Hematopoietic multipotent progenitor cell treated with erythropoietin and hydrocortisone succinate and interleukin-3 and kit ligand, for 4 days (in vitro differentiated cells): ENCODE measurements at places on chromosomes 1 and 21.

DNA sequence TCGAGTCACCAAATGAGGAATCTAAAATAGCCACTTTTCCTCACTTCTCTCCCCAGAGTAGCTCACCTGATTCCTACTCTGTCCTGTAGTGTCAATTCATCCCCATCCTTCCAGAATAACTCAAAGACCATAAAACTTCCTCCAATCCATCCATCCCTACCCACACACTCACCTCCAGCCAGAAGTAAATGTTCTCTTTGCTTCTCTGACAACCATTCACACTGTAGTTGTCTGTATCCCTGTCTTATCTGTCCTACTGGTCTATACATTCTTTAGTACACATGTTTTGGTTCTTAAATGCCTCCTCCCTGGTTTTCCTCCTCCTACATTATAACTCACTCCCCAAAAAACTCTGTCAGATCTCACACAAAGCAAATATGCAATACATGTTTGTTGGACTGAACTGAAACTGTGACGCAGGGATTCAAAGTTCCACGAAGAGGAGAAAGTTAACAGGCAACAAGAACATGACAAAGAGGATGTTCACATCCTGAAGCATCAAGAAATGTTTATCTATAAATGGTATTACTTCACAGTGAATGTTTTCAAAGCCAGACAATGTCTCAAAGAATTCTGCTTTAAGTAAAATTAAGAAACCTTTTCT is 11.0 kb downstream of the TP53BP2 start:
- no peak for DNase-seq

- peak; percentile 20 for DNase-seq
These were observed 209.9 kb downstream of the GRIK3 start for GRCh38 chr1:36824390-36824861.

DNA sequence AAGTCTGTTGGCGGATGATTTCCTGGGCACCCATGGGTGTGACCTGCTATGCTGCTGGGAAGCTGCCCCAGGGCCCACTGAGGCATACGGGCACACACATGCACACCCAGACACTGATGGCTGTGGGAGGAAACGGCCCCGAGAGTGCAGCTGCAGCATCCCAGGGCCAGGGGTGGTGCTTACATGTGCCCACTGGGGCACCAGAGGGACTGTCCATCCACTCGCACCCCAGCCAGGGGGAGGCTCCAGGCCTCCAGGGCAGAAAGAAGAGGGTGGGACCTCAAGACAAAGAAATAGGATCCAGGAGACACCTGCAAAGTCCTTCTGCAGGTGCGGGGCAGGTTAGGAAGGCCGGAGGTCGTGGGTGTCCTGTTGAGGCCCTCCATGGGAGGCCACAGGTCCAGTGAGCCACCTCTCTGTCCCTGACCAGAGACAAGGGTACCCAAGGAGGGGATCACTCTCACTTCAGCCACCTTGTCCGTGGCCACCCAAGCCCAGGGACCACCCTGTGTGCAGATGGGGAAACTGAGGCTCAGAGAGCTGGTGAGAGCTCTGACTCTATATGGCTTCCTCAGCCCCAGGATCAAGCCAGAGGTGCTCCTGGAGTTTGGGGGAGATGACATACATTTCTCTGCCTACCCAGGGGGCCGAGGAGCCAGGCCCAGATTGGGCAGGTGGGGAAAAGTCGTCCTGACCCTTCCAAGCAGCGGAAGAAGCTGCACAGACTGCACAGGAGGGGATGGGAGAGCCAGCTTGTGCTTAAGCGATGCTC is 57.1 kb downstream of the WNT9A start:
- DNase-seq: no peak

DNA sequence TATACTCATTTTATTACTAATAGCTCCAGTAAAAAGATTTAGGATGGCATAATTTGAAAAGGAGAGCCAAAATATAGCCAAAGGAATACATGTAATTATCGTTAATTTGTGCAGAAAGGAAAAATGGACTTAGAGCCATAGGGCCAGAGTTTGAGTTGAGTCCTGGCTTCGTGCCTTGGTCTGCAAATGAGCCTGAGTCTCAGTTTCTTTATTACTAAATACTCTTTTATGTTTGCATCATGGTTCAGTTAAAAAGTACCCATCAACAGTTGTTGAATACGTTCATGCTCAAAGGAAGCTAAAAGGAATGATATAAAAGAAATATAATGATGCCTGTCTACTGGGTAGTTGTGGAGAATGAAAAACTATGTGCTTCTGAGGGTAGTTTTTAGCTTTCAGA is 155.7 kb upstream of the FAM78B start:
- DNase-seq: no peak

DNA sequence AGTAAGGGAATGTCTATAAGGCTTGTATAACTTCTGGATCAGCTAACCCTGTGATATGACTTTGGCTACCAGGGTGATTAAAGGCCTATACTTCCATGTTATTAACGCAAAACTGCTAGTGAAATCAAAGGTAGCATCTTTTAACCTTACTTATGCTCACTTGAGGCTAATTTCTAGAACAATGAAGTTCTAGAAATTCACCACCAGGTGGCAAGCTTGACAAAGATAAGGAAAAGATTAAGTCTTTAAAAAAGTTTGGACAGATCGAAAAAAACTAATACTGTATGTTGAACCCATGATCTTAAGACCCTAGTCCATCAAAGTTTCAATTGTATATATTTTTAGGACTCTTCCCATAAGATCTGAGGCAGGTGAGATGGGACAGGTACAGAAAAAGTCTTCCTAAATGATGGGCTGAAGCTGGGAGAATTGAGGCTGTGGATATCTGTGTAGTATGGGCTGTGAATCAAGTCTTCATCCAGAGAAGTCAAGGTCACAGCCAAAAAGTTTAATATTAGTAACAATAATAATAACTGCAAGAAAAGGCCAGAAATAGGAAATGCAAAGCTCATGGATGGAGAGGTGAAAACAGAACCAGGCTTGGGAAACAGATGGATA is 18.8 kb downstream of the KYAT3 start:
- peak; percentile 82 for DNase-seq

- DNase-seq: no peak
These were observed 25.1 kb upstream of the CPLANE2 start for GRCh38 chr1:16262067-16262466.

- peak; percentile 23 for DNase-seq
These were observed 116.0 kb downstream of the TOMM20 start for GRCh38 chr1:235012436-235013210.

DNA sequence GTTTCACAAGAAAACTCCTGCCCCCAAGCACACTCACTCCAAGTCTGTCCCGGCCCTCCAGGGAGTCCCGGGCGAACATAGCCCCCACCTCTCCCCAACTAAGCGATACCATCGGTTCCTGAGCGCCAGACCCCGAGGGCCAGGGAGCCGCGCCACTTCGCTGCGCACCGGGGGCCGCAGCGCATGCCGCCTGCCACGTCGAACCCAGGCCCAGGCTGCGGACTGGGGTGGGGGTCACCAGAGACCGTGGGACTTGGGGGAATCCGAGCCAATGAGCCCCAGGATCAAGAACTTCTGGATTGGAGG is 801 bp downstream of the RSPO1 start:
- DNase-seq: no peak

GRCh38 chr1:212566522-212567479 is 41.8 kb upstream of the ATF3 start:
- peak; percentile 79 for DNase-seq

GRCh38 chr1:246923900-246924299 is 7.8 kb downstream of the AHCTF1 start:
- DNase-seq: no peak

GRCh38 chr1:85577419-85578320 is 2.9 kb upstream of the CCN1 start:
- peak; percentile 63 for DNase-seq

- DNase-seq: no peak
These were observed 37.8 kb downstream of the TTC13 start for GRCh38 chr1:230940848-230941247.

DNA sequence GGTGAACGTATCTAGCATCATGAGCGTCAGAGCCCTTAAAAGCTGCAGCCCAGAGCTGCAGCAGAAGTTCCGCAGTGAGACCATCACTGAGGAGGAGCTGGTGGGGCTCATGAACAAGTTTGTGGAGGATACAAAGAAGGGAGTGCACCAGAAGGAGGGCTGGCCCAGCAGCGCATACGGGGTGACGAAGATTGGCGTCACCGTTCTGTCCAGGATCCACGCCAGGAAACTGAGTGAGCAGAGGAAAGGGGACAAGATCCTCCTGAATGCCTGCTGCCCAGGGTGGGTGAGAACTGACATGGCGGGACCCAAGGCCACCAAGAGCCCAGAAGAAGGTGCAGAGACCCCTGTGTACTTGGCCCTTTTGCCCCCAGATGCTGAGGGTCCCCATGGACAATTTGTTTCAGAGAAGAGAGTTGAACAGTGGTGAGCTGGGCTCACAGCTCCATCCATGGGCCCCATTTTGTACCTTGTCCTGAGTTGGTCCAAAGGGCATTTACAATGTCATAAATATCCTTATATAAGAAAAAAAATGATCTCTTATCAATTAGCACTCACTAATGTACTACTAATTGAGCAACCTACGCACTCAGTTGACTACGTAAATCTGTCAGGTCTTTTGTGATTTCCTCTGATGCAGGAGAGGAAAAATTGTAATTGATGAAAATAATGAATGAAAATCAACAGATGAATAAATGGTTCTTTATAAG is 2.8 kb downstream of the CBR1 start:
- no peak for DNase-seq

- no peak for DNase-seq
These were observed 887 bp downstream of the HES2 start for GRCh38 chr1:6418668-6419396.

DNA sequence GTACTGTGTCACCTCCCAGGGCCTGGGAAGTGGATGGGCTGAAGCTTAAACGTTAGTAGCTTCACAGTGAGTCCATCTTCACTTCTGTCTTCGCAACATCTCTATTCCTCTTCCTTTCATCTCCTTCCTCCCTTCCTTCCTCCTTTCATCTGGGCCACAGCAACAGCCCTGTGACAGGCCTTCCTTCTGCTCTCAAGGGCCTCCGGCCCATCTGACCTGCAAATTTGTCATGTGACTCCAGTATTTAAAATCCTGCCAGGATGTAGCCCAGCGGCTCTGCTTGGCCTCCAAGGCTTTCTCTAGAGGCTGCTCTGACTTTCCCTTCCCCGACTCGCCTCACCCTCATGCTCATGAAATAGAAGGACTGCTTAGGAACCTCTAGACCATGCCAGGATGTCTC is 10.9 kb upstream of the BATF3 start:
- DNase-seq: no peak

DNA sequence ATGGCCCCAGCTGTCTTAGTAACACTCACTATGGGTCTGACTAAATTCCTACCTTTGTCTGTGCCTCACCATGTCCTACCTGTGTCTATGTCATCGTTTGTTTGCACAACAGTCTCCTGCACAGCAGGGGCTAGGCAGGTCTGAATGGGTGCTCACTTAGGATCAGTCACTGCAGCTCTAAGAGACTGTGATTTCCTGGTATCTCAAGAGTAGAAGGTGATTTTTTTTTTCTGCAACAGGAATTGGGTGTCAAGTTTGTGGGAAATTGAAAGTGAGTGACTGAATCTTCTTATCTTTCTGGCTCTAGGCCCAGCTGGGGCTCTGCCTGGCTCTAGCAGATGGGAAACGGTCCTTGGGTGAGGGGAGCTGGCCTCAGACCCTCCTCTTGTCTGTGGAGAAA is 46.4 kb upstream of the TRABD2B start:
- no peak for DNase-seq

GRCh38 chr1:80827666-80828065 is 973.1 kb upstream of the ADGRL2 start:
- DNase-seq: no peak

GRCh38 chr1:155012026-155012546 is 9.5 kb downstream of the ZBTB7B start:
- peak; percentile 92 for DNase-seq

DNA sequence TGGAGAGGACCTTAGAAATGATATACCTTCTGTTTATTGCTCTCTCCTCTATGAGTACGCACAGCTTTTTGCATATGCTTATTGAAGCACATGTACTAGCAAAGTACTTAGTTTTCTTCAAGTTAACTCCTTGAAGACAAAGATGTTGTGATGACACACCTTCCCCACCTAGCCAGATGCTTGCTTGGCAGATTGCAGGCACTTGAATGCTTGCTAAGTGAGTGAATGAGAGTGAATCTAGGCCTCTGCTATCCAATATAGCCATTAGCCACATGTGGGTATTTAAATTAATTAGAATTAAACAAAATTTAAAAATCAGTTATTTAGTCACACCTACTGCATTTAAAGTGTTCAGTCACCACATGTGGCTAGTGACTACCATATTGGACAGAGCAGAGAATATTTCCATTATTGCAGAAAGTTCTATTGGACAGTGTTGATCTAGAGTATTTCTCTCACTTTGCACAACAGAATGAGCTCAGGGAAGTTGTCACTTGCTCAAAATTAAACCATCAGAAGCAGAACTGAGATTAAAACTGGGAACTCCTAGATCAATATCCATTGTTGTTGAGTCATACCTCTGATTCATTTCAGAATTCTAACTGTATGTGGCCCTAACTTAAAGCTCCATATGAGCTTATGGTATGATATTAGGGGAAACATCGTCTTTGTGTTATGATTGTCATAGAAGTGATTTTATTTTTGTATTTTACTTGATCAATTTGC is 8.6 kb upstream of the EEIG2 start:
- DNase-seq: no peak

DNA sequence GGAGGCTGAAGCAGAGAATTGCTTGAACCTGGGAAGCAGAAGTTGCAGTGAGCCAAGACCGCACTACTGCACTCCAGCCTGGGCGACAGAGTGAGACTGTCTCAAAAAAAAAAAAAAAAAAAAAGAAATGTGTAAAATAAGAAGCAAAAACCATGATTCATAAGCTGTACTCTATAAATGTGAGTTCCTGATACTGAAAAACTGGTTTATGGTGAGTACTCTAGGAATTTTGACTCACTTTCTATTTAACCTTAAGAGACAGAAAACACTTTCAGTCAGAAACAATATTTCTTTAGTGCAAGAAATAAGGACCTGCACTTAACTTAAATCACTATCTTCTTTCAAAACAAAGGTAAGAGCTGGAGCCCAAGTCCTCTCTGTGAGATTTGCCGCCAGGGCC is 19.9 kb upstream of the POU2F1 start:
- no peak for DNase-seq

GRCh38 chr1:117696561-117696960 is 90.7 kb downstream of the TENT5C start:
- DNase-seq: no peak

GRCh38 chr1:29853716-29854330 is 617.5 kb downstream of the PTPRU start:
- no peak for DNase-seq

DNA sequence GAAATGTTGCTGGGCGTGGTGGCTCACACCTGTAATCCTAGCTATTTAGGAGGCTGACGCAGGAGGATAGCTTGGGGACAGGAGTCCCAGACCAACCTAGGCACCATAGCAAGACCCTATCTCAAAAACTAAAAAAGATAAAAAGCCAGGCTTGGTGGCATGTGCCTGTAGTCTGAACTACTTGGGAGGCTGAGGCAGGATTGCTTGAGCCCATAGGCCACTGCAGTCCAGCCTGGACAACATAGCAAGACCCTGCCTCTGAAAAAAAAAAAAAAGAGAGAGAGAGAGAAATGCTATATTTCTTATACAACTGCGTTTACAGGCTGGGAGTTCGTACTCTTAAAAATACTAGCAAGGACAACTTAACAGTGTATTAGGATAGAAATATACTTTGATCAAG is 46.2 kb upstream of the SPOCD1 start:
- no peak for DNase-seq

GRCh38 chr1:240491796-240492195 is 120.2 kb downstream of the GREM2 start:
- no peak for DNase-seq
